Urinary bladder (tissue), 4 donors: ENCODE measurements at places on chromosomes 1 and 21. TPM values are rescaled to one million over a fixed set of nuclear protein-coding genes. Genes with fewer than 3 reads are reported as not detected.
A peak's percentile ranks its signal among the peaks of the same experiment; 100 is the strongest.

The NHLH1 gene
- not detected for total RNA-seq

DNA sequence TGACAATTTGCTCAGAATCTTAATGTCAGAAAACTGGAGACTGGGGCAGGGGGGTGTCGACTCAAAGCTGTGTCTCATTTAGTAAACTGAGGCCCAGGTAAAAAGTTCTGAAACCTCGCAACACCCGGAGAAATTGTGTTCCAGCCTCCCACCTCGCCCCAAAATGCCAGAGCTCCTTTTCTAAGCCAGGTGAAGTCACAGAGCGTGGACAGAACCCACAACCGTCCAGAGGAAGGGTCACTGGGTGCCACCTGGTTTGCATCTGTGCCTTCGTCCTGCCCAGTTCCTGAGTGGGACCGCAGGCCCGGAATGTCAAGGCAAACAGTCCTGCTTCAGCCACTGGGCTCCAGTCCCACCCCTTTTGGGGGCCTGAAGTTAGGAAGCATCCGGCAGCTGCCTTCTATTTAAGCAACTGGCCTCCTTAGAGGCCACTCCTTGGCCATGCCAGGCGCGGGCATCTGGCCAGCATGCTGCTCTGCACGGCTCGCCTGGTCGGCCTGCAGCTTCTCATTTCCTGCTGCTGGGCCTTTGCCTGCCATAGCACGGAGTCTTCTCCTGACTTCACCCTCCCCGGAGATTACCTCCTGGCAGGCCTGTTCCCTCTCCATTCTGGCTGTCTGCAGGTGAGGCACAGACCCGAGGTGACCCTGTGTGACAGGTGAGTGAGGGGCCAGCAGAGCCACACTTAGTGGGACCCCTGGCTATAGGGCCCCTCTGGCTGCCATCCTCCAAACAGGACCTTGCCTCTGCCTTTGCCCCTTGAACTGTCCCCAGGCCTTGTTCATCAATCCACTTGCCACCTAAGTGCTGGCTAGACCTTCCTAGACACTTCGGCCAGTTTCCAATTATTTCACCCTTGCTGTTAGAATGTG is at the start of gene TAS1R1:
TAS1R1 (plus strand) TSS at position 401 of the 872 bp plus-strand sequence; CDS start at position 468, 67 bp downstream.
- no peak for DNase-seq

- DNase-seq: peak; percentile 21
Observed at GRCh38 chr1:99814373-99814900, 35.7 kb upstream of the AGL start.

The RNF186 gene
- total RNA-seq: not detected

DNA sequence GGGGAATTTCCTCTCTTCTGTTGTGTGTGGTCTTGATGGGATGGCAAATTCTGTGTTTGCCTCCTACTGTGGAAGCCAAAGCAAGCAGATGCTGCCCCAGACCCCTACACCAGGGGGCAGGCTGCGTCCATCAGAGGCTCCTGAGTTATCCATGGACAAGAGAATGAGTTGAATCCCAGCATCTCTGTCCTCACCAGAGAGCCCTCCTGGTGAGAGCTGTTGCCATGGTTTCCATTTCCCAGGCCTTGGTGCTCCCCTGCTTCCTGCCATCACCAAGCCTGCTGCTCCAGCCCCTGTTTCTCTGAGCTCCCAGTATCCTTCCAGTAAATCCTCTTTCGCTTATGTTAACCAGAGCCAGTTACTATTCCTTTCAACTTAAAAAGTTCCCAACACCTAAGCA is 20.4 kb upstream of the GNG12 start:
- DNase-seq: no peak

The AVPR1B gene
- not detected for total RNA-seq

GRCh38 chr1:165068741-165069140 is 287.8 kb downstream of the LMX1A start:
- no peak for DNase-seq

DNA sequence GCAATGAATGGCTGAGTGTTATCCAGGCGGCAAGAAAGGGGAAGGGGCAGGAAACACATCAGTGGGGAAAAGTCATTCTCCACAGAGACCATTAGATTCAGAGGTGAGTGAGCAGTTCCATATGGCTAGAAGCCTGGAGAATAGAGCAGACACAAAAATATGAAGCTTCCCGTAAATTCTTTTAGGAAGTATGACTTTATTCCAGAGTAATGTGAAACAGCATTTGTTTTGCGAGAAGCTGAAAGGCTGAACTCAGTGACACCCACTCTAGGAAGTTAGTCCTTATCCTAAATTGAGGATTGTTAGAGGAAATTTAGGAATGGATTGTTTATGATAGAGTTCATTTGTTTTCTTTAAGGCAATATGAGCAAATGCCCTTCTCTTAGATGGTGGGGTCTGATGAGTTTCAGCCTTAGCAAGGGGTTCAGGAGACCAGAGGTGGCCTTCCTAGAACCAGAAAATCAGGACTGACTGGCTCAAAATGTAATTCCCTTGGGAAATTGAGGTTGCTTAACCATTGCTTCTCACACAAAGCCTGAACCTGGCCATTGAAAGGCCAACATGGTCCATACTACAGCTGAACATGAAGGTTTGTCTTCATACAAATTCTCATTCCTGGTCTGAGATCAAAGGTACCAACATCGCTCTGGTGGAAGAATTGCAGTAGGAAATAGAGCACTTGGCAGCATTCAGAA is 167.5 kb downstream of the TPR start:
- no peak for DNase-seq

GRCh38 chr1:219177363-219177762 is 3.7 kb downstream of the LYPLAL1 start:
- DNase-seq: no peak

The PGLYRP4 gene
- total RNA-seq: not detected

GRCh38 chr1:231903586-231904081 is 277.0 kb downstream of the DISC1 start:
- no peak for DNase-seq

The GUK1 gene
- total RNA-seq: 103 TPM

The ZSCAN20 gene
- total RNA-seq: 11.6 TPM

The E2F2 gene
- total RNA-seq: 2.9 TPM

The AADACL3 gene
- total RNA-seq: not detected

GRCh38 chr1:151047925-151048644 is 534 bp downstream of the C1orf56 start:
- no peak for DNase-seq

DNA sequence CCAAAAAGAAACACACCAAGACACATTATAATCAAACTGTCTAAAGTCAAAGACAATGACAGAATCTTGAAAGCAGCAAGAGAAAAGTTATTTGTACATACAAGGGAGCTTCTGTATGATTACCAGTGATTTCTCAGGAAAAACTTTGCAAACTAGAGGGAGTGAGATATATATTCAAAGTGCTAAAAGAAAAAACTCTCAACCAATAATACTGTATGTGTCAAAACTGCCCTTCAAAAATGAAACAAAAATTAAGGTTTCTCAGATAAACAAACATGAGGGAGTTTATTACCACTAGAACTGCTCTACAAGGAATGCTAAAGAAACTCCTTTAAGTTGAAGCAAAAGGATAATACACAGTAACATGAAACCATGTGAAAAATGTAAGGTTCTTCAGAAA is 79.4 kb downstream of the LBR start:
- DNase-seq: no peak

DNA sequence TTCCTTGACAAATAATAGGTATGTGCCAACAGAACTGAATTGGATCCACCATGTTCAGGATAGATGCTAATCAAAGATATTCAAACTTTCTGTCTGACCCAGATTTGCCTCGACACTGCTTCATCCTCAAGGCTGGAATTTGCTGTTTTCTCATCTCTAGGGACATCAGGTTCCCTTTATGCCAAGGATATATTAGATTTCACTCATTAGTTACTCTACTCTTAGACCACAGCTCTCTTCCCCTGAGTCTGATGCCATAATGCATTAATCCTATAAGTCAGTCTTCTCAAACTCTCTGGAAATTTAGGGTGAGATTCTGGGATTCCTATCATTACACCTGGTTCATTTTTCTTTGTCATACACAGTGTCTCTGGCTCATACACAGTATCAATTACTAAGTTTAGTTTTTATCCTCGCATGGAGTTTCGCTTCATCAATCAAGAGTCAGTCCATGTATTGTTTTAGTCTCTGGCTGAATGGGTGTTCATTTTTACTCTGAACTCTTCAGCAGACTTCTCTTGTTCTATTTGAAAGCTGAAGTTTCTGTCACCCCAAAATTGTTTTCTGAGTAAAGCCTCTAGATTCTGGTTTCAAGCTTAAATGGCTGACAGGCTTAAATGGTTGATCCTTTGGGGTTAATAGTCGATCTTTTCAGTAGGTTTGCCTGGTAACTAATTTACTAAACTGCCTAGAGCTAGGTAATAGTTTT is 9.3 kb upstream of the DCAF6 start:
- no peak for DNase-seq

DNA sequence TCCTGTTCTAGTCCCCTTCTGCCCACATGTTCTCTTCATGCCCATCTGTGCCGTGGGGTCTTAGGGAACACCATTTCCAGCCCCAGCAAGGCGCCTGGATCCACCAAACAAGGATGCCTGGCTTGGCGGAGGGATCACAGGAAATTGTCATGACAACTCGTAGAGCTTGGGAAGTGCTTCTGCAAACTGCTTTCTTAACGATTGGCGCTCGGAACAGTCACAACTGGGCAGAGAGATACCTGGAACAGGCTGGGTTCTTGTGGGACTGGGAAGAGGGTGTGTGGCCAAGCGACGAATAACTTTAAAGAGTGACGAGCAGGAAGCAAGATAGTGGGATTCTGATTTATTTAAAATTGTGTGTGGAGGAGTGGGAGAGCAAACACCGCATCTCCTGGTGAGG is 329.8 kb downstream of the RPS6KC1 start:
- no peak for DNase-seq

DNA sequence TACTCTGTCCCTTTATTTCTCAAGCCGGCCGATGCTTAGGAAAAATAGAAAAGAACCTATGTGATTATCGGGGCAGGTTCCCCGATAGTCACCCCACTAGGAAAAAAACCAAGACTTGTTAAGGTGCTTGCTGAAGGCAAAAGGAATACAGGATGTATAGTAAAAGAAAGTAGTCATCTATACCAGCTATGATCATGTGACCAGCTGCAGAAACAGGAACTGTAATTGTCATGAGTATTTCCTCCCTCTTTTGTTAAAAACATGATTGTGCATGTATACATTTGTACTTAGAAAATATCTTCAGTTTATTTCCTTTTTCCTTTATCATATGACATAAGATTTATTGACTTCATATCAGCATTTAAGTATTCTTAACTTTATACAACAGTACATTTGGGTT is 30.5 kb downstream of the PIGK start:
- no peak for DNase-seq

The GNG12 gene
- 264 TPM for total RNA-seq

DNA sequence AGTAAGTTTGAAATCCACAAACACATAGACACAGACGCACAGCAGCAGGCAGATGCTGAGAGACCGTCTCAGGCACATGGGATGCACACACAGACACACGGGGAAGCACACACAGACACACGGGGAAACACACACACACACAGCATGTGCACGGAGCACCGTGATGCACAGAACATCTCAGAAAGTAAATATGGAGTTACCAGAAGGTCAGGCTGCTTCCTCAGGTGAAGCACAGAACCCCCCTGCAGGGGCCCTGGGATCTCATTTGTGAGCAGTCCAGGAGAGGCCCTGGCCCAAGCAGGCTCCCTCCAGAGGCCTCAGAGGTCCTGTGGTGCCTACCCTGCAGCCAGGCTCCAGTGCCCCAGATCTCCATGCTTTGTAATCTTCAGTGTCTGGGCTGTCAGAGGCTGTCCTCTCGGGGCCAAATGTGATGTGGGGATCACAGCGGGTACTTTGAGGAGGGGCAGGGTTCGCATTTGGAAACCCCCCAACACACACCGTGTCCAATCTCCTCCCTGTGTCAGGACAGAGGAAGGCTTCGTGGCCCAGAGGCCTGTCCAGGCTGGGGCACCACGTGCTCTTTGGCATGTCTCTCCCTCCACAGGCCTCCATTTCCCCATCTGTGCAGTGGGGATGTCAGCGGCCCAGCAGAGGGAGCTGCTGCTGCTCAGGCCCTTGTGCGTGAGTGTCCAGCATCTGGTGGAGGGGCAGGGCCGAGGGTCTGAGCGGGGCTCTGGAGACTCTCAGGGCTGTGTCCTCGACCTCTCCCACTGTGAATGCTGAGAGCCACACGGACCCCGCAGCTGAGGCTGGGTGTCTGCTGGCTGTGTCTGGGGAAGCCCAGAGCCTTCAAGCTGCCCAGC is 23.0 kb upstream of the PRSS38 start:
- no peak for DNase-seq

GRCh38 chr21:38813143-38813542 is 7.4 kb downstream of the ETS2 start:
- no peak for DNase-seq

The FMO5 gene
- total RNA-seq: 9.5 TPM

The DESI2 gene
- total RNA-seq: 83.0 TPM

The GBP7 gene
- total RNA-seq: not detected

DNA sequence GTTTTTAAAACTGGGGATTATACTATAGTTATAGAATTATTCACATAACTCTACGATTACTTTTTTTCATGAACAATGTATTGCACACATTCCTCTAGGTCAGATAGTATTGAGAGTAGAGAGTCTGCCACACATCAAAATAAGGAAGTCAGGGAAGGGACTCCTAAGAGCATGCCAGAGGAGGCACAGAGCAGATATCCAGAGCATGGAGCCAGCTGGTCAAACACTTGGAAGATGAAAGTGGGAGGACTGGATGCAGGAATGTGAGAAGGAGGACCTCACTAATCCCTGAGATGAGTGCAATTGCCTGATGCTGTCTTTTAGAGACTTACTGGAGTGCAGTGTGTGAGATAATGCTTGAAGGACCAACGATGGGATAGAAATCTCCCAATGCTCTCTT is 9.6 kb upstream of the RFX5 start:
- no peak for DNase-seq

The DR1 gene
- total RNA-seq: 47.4 TPM

DNA sequence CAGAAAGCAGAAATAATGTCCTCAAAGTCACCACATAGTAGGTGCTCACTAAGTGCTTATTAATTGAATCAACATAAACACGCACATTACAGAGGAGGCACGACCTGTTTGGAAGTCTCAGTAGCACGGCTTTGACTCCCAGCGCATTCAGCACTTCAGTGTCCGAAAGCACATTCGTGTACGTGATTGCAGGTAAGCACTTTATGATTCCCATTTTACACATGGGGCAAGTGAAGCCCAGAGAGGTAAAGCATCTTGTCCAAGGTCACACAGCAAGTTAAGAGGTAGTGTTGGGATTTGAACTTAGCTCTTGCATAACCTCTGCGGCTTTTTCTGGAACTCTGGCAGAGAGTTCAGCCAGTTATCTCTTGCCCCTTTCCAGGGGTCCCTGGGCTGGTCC is 85.2 kb upstream of the WNT4 start:
- DNase-seq: no peak

GRCh38 chr1:201511941-201512539 is 5.1 kb upstream of the CSRP1 start:
- no peak for DNase-seq
